AG08396 (cell line): ENCODE measurements at places on chromosomes 16 and 17.

GRCh38 chr17:50653738-50654137 is 19.1 kb downstream of the ABCC3 start:
- no peak for DNase-seq

DNA sequence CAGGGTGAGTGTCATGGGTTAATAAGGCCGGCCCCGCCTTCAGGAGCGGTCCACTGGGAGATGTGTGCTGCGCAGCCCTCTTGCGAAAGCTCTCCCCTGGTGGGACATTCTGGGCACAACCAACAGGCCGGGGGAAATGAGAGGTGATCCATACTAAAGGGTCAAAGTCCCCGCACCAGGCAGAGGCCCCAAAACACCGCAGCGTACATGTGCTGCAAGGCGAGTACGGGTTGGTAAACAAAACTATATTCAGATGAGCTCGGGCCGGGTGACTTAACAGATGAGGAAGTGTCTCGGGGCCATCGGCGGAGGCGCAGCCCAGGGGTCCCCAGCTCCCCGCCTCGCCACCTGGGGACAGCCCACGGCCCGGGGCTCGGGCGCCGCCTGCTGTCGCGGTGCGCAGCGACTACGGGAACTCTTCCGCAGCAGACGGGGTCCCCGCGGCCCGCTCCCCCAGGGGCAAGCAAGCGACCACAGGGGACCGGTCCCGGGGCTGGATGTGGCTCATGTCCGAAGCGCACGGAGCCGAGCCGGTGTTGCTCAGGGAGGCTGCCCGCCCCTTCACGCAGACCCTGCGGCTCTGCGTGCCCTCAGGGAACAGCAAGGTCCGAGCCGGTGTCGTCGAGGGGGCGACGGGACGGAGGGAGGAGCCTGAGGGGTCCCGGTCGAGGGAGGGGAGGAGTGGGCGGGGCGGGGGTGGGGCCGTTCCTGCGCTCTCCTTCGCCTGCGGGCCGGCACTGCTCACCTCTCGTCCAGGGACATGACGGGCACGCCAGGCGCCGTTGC is at the start of gene RAB37:
Gene RAB37, plus strand, starts transcription at position 744 of the 786 bp plus-strand sequence. Its CDS starts 17 bp downstream, at position 761.
- DNase-seq, result no peak

GRCh38 chr17:77952368-77952767 is 6.1 kb upstream of the TNRC6C start:
- no peak for DNase-seq

DNA sequence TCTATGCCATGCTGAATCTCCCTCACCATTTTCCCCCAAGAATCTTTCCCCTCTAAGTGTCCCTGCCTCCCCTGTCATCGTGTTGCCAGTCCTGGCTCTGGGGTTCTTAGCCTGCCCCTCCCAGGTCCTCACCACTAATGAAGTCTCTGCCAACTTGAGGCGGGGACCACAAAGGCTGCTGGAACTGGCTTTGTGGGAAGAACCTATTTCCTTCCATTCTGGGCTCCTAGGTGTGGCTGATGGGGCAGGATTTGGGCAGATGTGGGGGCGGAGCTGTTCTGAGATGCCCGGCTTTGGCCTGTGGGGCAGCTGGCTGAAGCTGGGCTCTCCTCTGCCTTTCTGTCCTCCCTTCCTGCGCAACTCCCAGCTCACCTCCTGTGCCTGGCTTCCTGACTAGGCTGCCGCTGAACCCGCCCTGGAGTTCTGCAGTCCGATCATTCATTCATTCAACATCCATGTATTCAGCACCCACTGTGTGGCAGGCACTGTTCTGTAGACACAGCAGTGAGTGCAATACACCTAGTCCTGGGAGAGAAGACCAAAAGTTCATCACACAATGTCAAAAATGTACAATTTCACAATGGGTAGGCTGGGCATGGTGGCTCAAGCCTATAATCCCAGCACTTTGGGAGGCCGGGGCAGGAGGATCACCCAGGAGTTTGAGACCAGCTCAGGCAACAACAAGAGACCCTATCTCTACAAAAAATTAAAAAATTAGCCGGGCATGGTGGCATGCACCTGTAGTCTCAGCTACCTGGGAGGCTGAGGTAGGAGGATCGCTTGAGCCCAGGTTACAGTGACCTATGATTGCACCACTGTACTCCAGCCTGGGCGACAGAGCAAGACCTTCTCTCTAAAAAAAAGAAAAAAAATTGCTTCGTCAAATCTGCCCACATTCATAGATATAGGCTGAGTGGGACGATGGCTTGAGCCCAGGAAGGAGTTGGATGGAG is 1.9 kb upstream of the SNN start:
- peak; percentile 33 for DNase-seq

DNA sequence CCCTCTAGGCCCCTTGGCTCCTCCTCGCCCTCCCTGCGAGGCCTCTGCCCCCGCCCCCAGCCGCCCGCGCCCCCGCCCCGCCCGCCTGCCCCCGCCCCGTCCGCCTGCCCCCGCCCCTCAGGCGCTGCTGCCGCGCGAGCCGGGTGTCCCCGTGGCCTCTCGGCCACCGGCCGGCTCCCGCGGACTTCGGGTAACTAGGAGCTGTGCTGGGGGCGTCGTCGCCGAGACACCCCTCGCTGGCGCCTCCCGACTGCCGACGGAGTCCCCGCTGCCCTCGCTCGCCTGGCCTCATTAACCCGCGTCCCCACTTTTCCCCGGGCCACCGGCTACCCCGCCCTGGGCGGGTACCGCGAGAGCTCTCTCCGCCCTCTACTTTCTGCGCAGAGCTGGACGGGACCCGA is at the start of gene TLCD1:
Gene TLCD1, minus strand, starts transcription at position 8 of the 401 bp plus-strand sequence. CDS start 136 bp downstream, outside the sequence.
- peak; percentile 93 for DNase-seq

DNA sequence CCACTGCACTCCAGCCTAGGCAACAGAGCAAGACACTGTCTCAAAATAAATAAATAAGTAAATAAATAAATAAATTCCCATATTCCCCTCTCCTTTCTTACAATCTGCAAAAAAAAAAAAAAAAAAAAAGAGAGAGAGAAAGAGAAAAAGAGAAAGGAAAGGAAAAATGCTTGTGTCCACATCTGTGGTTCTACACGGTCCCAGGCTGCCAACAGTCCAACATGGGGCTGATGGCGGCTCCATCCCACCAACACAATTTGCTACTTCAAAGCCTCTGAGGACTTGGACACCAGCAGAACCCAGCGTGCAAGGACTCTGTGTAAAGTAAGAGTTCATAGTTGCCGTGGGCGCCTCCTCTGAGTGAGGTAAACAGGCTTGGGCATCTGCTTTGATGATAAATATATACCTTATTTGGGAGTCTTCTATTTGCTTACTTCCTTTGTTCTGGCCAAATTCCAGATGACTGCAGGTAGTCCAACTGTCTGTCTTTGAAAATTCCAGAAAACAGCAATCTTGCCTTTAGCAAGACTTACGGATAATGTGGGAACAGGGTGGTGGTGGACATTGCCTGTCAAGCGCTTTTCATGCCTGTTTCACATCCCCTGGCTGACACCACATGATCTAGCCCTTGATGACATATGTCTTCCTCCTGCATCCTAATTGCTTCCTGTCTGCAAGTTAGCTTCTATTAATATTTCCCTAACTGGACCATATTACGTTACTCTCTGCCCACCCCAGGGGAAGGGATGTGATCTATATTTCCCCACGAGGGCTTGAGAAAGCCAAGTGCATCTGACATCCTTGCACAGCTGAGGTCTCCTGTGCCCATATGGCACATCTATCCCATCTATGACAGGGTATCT is 10.1 kb downstream of the LITAF start:
- DNase-seq, result no peak

- no peak for DNase-seq
Measured at GRCh38 chr17:19440421-19440820, 29.4 kb downstream of the RNF112 start.

DNA sequence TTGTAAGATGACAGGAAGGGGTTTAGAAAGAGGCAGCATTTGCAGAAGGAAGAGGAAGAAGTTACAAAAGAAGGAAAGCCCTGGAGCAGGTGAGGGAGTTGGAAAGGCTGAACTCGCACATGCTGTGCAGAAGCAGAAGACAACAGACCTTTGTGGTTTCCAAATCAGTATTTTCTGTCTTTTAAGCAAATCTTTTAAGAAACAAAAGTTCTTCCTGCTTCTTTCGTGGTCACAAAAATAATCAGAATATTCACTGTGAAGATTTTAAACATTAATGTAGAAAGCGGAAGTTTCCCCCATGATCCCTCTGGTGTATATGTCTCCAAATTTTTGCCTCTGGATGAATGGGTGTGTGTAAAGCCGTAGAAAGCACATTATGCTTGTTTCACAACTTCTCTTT is 25.8 kb downstream of the ZNRF1 start:
- DNase-seq, result no peak

- no peak for DNase-seq
Measured at GRCh38 chr16:78310196-78310595, 210.7 kb downstream of the WWOX start.
